Stimulated activated CD8-positive, alpha-beta memory T cell treated with anti-CD3 and anti-CD28 coated beads, Interleukin-15, amount 100 ng/mL, for 48 hours (primary cell): ENCODE measurements at places on chromosomes 2 and 18.

- no peak for DNase-seq
Measured at GRCh38 chr18:74063023-74063422, 84.6 kb downstream of the FBXO15 start.

- DNase-seq: no peak
Measured at GRCh38 chr2:168577885-168578284, 121.8 kb downstream of the CERS6 start.

DNA sequence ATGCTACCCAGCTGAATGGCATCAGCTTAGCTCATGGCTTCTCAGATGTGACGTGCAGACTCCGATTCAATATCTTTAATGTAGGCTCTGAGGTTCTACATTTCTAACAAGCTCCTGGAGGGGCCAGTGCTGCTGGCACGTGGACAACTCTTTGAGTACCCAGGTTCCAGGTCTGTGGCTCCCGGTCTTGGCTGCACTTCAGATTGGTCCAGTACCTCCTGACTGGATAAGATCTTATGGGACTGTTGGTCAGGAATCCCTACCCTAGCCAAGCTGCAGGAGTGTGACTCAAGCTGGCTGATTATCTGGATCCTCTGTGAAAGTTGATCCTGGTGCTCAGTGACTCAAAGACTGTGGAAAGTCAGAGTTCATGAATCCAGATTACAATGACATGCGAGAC is 222.1 kb downstream of the ANKRD30B start:
- DNase-seq: no peak

GRCh38 chr2:669323-669722 is 7.9 kb downstream of the TMEM18 start:
- DNase-seq: no peak

DNA sequence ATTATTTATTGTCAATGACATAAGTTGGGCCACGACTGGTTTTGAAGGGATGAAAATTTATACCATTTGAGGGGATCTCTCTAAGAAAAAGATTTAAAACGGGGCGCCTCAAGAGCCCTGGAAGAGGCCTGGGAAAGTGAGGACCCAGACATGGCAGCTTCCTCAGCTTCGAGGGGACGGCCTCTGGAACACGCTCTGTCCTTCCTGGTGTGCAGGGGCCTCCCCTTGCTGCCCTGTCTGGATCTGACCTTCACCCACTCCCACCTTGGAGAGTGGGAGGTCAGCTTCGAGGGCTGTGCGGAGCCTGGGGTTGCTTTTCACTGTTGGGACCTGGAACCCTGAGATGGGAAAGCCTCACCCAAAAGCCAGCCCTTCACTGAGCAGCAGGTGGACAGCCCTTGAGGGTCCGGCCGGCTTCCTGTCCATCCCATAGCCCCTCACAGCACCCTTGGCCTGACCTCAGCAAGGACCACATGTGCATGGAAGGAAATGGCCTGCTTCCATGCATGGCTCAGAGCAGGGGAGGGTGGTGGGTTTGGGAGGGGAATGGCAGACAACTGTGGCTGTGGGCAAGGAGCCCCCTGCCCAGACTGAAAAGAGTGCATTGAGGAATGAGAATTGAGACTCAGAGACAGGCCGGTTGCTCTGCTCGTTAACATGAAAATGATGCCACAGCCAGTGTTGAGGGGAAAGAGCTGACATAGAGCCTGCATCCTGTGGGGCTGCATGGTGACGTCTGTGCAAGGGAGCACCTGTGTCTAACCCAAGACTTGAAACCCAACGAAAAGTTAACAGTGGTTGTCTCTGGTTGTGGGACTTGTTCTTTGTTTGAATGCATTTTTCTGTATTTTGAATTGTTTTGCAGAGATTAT is 16.3 kb downstream of the FBLN7 start:
- no peak for DNase-seq

- no peak for DNase-seq
Measured at GRCh38 chr18:49073437-49073836, 122.7 kb upstream of the SMAD7 start.

DNA sequence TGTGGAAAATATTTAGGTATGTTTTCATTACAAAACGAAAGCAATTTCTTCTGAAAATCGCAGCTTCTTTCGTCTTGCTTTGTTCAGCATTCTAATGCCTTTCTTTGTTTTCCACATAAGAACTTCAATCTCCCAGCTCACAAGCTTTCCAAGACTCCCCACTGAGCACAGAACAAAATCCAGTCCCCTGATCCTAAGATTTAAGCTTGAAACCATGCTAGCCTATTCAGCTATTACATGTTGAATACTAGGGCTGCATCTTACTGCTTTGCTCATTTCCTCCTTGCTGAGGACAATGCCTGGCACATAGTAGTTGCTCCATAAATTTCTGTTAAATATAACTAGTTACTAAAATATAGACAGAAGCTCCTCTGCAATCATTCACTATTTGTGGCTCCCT is 160.6 kb downstream of the GALNT3 start:
- no peak for DNase-seq

GRCh38 chr18:22314001-22314400 is 103.7 kb downstream of the CTAGE1 start:
- DNase-seq: no peak

- DNase-seq: no peak
Measured at GRCh38 chr2:66803726-66804125, 368.8 kb downstream of the MEIS1 start.

- no peak for DNase-seq
Measured at GRCh38 chr2:214005337-214005736, 405.5 kb upstream of the VWC2L start.

DNA sequence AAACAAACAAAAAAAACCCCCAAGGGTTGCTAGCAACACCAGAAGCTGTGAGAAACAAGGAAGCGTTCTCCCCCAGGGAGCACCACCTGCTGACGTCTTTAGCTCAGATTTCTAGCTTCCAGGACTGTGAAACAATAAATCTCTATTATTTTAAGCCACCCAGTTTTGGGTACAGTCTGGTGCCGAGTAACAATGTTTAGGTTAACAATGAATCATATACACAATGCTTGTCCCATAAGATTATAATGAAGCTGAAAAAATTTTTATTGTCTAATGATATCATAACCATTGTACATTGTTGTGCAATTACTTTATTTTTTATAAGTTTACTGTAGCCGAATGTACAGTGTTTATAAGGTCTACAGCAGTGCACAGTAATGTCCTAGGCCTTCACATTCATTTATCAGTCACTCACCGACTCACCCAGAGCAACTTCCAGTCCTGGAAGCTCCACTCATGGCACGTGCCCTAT is 72.1 kb upstream of the CAB39 start:
- DNase-seq: no peak

GRCh38 chr18:23570912-23571504 is 15.3 kb downstream of the NPC1 start:
- no peak for DNase-seq

GRCh38 chr18:63307551-63308200 is 11.9 kb downstream of the BCL2 start:
- DNase-seq: no peak

DNA sequence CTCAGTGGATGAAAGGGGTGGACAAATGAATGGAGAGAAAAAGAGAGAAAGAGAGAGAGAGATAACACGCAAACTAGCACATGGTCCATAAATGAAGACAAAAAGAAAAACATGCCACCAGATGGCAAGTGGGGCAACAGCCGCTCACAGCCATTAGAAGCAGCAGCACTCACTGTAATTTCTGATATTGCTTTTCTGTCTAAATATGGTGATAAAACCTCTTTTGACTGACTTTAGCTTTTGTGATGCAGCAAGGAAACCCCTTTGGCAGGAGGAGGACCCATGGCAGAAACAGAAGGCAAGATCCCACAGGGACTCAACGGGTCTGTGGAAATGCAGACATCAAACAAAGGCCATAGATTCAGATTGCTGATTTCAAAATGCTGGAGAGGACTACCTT is 88.0 kb upstream of the CDH20 start:
- DNase-seq: no peak

DNA sequence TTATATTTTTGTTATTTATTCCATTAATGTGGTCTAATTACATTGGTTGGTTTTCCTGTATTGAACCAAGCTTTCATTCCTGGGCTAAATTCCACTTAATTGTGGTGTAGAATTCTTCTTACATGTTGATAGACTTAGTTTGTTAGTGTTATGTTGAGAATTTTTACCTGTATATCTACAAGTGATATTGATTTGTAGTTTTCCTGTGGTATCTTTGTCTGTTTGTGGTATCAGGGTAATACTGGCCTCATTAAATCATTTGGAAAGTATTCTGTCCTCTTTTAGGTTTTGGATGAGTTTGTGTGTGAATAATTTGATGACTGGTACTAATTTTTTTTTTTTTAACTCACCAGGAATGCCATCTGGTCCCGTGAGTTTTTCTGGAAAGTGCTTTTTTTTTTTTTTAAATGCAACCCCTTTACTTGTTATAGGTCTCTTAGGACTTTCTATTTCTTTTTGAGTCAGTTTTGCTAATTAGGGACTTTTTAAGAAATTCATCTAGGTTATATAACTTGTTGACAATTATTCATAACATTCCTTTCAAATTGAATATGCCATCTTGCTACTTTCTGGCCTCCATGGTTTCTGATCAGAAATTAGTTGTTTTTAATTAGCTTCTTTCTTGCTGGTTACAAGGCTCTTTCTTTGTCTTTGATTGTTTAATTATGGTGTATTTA is 232.8 kb downstream of the CCDC85A start:
- DNase-seq: no peak

DNA sequence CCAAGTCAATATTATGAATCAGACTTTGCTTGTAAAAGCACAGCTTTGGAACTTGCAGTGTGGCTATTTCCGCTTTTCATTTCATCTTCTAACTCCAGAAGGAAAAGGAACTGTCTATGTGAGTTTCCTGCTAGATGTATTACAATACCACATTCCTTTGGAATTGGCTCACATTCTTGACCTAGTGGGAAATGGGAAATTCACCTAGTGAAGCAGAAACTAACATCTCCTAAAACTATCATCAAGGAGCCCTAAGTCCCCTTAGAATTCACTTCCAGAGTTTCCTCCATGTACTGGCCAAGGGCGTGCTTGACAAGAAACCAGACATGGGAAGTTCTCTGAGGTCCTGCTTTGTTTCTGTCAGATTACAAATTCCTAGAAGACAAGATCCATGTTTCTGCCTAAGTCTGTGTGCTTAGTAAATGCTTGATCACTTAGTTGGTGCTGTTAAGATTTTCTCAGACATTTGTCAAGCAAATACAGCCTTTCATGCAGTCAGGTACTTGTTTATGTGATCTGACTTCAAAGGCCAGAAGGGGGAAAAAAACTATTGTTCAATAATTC is 275.7 kb upstream of the FN1 start:
- DNase-seq: no peak

- no peak for DNase-seq
Measured at GRCh38 chr2:67256892-67257291, 140.2 kb upstream of the ETAA1 start.

DNA sequence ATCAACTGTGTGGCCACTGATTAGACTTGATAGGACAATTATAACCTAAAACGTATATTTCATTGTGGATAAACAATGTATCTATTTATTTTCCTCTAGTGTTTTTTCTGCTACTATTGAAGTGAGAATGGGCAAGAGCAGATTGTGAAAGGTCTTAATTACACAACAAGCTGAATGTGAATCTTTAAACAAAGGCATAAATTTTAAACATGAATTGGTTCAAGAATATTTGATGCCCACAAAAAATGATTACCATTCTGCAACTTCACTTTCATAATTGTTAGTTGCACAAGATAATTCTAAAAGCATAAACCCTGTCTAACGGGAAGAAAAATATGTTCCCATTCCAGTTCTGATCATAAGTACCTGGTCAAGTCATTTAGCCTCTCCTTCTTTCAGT is 285.6 kb downstream of the GULP1 start:
- DNase-seq: no peak

DNA sequence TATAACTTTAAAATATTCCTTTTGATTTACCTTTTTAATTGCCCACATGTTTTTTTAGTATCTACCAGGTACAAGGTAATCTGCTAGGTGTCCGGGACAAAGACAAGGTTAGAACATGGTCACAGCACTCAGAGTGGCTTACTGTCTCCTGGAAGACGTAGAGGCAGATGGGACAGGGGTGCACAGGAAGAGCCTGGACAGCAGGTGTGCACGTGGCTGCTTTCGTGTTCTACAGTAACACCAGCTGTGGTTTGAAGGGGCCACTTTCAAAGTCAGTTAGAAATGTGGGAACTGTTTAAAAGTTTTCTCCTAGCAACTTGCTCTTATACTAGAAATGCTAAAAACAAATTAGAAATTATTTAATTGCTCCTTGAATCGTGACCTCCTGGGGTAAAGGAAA is 102.9 kb upstream of the ALPP start:
- DNase-seq: no peak

DNA sequence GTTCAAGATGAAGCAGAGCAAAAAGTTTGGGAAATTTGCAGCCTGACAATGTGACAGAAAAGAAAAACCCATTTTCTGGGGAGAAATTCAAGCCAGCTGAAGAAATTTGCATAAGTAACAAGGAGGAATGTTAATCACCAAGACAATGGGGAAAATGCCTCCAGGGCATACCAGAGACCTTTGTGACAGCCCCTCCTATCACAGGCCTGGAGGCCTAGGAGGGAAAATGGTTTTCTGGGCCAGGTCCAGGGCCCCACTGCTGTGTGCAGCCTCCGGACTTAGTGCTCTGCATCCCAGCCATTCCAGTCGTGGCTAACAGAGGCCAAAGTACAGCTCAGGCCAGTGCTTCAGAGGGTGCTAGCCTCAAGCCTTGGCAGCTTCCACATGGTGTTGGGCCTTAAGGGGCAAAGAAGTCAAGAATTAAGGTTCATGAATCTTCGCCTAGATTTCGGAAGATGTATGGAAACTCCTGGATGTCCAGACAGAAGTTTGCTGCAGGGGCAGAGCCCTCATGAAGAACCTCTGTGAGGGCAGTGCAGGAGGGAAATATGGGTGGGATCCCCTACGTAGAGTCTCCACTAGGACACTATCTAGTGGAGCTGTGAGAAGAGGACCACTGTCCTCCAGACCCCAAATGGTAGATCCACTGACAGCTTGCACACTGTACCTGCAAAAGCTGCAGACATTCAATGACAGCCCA is 314.1 kb upstream of the TRIB2 start:
- DNase-seq: no peak

DNA sequence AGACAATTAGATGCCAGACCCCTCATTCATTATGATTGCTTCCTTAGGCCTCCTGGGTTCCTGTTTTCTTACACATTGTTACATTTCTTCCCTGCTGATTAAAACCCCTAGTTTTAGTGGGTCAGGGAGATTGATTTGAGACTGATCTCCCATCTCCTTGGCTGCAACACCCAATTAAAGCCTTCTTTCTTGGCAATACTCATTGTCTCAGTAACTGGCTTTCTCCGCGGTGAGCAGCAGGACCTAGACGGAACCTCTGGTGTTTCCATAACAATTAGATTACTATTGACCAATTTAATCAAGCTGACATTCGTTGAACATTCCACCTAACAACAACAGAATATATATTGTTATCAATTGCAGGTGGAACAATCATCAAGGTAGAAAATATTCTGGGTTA is 1676.4 kb upstream of the SLC39A10 start:
- no peak for DNase-seq

- DNase-seq: no peak
Measured at GRCh38 chr2:30334762-30335363, 103.5 kb downstream of the LBH start.

GRCh38 chr18:4586731-4587130 is 131.6 kb upstream of the DLGAP1 start:
- DNase-seq: no peak

DNA sequence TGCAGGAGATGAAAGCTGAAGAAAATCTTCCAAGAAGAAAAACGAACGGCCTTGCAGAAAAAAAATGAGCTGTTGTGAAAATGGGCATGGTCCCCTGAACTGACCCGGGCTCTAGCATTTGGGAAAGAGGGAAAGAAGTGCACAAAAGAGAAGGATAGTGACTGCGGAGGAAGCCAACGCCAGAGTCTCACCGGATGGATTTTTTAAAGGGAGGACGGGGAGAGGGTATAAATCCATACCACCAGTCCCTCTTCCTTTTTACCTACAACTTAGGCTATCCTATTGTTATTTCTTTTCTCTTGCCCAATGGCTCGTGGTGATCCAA is 601 bp downstream of the WDR35 start:
- DNase-seq: no peak
